ENCODE measurements at places on chromosomes 4 and X. TPM values are rescaled to one million over a fixed set of nuclear protein-coding genes. Genes with fewer than 3 reads are reported as not detected.

SATL1 gene
- polyA plus RNA-seq, result not detected

DNA sequence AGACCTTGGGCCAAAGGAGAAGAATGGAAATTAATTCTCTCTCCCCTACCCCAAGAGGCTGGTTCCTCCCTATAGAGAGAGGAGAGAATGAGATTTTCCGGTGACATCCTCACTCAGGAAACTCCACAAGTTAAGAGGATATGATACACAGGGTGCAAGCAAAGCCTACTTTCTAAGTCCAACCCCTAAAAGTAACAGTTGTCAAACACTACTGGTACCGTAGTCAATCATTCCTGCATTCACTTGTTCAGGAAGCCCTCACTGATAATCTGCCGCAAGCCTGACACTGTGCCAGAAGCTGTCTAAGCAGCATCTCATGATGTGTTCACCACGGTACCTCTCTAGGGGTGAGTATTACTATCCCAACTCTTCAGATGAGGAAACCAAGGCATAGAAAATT is 41.7 kb downstream of the KDR start:
- no peak for DNase-seq
- H3K27ac ChIP-seq, result no peak overlapping the region
- no peak overlapping the region for H3K4me3 ChIP-seq
- H3K4me1 ChIP-seq, result no peaks in the 10 kb centered on the region
- no peaks in the 10 kb centered on the region for H3K27me3 ChIP-seq
- no peaks in the 10 kb centered on the region for H3K36me3 ChIP-seq

FBXO8 gene
- 15.0 TPM for polyA plus RNA-seq

CLTRN gene
- polyA plus RNA-seq, result 11.0 TPM

TEX13C gene
- not detected for polyA plus RNA-seq

DNA sequence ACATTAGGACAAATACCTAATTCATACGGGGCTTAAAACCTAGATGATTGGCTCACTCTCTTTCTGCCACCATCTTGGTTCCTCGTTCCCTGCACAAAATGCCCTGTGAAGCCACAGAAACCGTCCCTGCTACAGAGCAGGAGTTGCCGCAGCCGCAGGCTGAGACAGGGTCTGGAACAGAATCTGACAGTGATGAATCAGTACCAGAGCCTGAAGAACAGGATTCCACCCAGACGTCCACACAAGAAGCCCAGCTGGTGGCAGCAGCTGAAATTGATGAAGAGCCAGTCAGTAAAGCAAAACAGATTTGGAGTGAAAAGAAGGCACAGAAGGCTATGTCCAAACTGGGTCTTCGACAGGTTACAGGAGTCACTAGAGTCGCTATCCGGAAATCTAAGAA is 34.3 kb downstream of the TRIM61 start:
- no peak overlapping the region for H3K27ac ChIP-seq
- H3K4me1 ChIP-seq, result no peaks in the 10 kb centered on the region
- H3K4me3 ChIP-seq, result no peak overlapping the region
- no peak for DNase-seq
- no peaks in the 10 kb centered on the region for H3K36me3 ChIP-seq

DNA sequence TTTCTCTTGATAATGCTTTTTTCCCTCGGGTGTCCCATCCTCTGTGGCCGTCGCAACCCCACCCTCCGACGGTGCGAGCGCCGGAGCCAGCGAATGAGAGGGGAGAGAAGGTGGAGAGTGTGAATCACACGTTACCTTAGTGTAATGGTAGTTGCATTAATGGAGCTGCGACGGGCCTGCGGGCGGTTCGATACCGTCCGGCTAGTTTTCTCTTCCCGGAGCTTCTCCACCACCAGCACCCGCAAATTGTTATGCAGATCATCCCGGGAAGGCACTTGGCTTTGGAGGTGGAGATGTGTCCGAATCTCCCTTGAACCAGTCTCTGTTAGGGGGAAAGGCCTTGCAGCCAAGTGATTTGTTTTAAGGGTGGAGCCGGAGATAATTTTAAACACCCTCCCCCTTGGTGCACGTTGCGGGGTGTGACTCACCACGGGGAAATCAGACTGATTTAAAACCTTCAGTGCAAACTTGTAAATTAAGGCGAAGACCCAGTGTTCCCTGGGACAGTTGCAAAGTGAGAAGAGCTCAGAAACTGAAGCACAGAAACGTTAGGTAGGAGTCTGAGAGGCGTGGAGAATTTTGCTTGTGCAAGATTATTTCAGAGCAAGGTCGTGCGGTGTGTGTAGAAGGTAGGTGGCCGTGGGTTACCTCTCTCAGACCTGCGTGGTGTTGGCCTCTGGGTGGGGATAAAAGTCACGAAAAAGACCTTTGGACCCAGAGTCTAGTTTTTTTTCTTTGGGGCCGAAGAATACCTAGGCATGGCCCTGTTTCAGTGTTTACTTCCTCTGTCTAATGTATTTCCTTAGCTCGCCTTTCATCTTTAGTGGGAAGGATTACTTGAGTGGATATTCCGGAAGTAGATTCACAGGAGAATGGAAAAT is 1.3 kb downstream of the AFF1 start:
- peak overlapping the region; percentile 90 for H3K27ac ChIP-seq
- H3K4me3 ChIP-seq, result peak overlapping the region; percentile 54
- DNase-seq, result peak; percentile 59
- no peaks in the 10 kb centered on the region for H3K36me3 ChIP-seq
- H3K4me1 ChIP-seq, result peaks cover 9% of the 10 kb centered on the region

NUDT9 gene
- 37.3 TPM for polyA plus RNA-seq

RNF128 gene
- polyA plus RNA-seq, result 39.5 TPM

DNA sequence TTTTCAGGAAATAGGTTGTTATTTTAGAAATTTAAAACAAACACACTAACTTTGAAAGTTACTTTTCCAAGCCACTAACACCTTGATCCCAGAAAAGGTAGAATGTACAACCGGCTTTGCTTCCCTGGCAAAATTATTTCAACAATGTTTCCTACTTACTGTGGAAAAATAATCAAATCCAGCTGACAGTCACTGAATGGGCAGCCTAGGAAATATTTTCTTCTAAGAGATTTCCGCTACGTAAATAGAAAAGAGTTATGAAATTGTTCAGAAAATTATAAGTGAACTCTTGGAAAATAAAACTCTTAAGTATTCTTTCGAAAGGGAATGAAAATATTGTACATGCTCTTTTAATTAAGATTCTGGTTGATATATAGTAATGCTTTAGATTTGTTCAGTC is 195.7 kb downstream of the GASK1B start:
- H3K4me1 ChIP-seq, result no peaks in the 10 kb centered on the region
- no peak for DNase-seq
- no peaks in the 10 kb centered on the region for H3K27me3 ChIP-seq
- no peak overlapping the region for H3K4me3 ChIP-seq
- H3K36me3 ChIP-seq, result no peaks in the 10 kb centered on the region

- no peaks in the 10 kb centered on the region for H3K4me1 ChIP-seq
- no peak for DNase-seq
- H3K36me3 ChIP-seq, result no peaks in the 10 kb centered on the region
- no peak overlapping the region for H3K4me3 ChIP-seq
- H3K27me3 ChIP-seq, result no peaks in the 10 kb centered on the region
Observed at GRCh38 chrX:11619441-11619840, 46.3 kb downstream of the ARHGAP6 start.

DNA sequence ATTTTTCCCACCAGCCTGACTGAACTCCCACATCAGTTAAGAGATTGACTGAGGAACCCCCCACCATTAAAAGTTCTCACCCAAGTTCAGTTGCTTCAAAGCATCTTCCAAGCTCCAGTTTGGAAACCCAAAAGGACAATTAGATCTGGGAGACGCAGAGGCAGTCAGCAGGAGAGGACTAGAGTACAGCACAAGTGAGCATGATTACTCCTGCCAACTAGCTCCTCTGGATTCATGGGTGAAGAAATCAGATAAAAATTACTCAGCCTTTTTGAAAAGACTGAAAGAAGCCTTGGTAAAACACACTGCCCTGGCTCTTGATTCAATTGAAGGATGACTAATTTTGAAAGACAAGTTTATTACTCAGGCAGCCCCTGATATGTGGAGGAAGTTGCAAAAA is 297.5 kb downstream of the ADAM29 start:
- no peaks in the 10 kb centered on the region for H3K36me3 ChIP-seq
- no peak overlapping the region for H3K27ac ChIP-seq
- H3K4me1 ChIP-seq, result no peaks in the 10 kb centered on the region
- H3K4me3 ChIP-seq, result no peak overlapping the region
- no peaks in the 10 kb centered on the region for H3K27me3 ChIP-seq
- DNase-seq, result no peak

GRCh38 chrX:33190016-33190415 is 21.3 kb downstream of the DMD start:
- H3K27ac ChIP-seq, result no peak overlapping the region
- no peaks in the 10 kb centered on the region for H3K36me3 ChIP-seq
- no peak for DNase-seq

VCX gene
- not detected for polyA plus RNA-seq

- no peaks in the 10 kb centered on the region for H3K36me3 ChIP-seq
- no peaks in the 10 kb centered on the region for H3K27me3 ChIP-seq
- DNase-seq, result no peak
- H3K27ac ChIP-seq, result no peak overlapping the region
Observed at GRCh38 chr4:1470816-1471442, 64.7 kb upstream of the NKX1-1 start.

DNA sequence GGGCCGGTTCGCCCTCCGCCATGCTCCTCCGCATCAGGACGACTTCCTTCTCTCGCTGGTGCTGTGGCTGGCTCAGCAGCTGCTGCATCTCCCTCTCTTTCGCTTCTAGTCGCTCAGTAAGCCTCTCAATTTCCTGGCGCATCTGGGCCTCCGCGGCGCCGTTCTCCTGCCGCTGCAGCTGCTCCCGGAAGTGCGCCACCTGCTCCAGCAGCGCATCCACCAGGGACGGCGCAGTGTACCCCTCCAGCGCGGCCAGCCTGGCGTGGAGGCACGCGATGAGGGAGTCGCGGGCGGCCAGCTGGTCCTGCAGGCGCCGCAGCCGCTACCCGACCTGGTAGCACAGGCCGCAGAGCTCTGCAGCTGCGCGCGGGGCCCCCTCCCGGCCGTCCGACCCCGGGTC is 97.4 kb upstream of the MED14 start:
- H3K27me3 ChIP-seq, result no peaks in the 10 kb centered on the region
- no peak for DNase-seq
- no peaks in the 10 kb centered on the region for H3K36me3 ChIP-seq
- no peaks in the 10 kb centered on the region for H3K4me1 ChIP-seq
- no peak overlapping the region for H3K4me3 ChIP-seq

- H3K36me3 ChIP-seq, result no peaks in the 10 kb centered on the region
- H3K27ac ChIP-seq, result no peak overlapping the region
- no peaks in the 10 kb centered on the region for H3K27me3 ChIP-seq
Observed at GRCh38 chr4:169410839-169411770, 140.3 kb upstream of the SH3RF1 start.

FAM47A gene
- not detected for polyA plus RNA-seq

ZNF185 gene
- polyA plus RNA-seq, result 0.44 TPM

GIMD1 gene
- not detected for polyA plus RNA-seq

DNA sequence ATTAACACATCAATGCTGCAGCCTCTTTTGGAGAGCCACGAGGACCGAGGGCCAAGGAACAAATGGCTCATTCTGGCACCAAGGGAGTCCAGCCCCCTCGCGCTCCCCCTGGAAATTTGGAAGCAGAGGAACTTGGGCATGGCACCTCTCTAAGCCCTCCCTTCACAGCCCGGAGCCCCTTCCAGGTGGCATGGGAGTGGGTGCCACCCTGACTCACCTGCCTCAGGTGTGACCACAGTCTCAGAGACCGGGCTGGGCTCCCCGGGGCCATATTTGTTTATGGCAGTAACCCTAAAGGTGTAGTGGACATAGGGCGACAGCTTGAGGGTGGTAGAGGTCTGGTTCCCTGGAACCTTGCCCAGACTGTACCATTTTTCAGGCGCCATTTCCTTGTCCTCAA is 18.8 kb downstream of the L1CAM start:
- no peak overlapping the region for H3K27ac ChIP-seq
- no peak overlapping the region for H3K4me3 ChIP-seq
- no peaks in the 10 kb centered on the region for H3K4me1 ChIP-seq
- no peaks in the 10 kb centered on the region for H3K27me3 ChIP-seq

DNA sequence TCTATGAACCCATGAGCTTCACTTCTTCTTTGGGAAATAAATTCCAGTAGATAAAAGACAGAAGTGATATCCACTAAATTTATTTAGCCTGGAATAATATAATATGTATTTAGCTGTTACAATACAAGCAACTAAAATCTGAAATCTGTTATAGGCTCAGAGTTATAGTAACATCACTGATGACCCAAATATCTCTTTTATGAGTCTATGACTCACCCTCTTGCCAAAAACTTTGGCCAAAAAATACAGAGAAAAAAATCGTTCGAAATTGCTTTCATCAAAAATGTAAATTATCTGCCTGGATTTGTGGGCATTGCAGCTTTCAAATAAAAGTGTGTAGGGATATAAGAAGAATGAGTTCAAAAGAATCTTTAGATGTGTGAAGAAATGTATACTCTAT is 89.4 kb upstream of the DKK2 start:
- H3K27me3 ChIP-seq, result no peaks in the 10 kb centered on the region
- DNase-seq, result no peak
- no peaks in the 10 kb centered on the region for H3K36me3 ChIP-seq

DDIT4L gene
- polyA plus RNA-seq, result 0.21 TPM

DNA sequence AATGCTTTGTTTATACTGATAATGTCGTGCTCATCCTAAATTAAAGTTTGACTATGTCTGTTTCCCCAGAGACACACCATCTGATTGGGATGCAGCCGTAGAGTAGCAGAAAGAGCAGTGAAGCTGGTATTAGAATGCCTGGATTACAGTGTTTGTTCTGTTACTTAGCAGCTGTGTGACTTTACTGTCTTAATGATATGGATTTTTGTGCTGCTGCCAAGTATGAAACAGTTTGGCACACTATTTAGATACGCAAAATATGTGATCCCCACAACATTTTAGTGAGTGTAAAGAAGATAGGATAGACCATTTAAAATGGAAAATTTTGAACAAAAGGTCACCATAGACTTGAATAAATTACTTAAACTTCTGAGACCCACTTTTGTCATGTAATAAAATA is 1.2 kb upstream of the CHIC1 start:
- no peak overlapping the region for H3K4me3 ChIP-seq
- peaks cover 4% of the 10 kb centered on the region for H3K4me1 ChIP-seq
- DNase-seq, result no peak
- H3K27ac ChIP-seq, result no peak overlapping the region

DNA sequence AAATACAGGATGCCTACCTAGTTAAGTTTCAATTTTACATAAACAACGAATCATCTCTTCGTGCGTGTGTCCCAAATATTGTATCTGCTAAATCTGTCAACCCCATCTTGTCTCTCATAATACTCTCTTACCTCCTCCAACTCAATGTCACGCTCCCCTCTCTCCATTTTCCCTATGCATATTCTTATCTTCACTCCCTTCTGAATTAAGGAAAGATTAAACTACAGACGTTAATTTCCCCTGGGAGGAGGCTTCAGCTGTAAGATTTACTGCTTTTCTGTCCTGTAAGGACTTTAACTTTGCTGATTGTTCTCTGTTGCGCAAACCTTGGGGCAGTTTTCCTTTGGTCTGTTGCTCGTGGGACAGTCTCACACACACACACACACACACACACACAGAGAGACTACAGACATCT is 455 bp upstream of the ABCB7 start:
- peak; percentile 34 for DNase-seq
- H3K4me1 ChIP-seq, result peaks cover 8% of the 10 kb centered on the region
- H3K36me3 ChIP-seq, result no peaks in the 10 kb centered on the region
- peak overlapping the region; percentile 84 for H3K27ac ChIP-seq
